ENCODE measurements at places on chromosomes 5 and 9.

DNA sequence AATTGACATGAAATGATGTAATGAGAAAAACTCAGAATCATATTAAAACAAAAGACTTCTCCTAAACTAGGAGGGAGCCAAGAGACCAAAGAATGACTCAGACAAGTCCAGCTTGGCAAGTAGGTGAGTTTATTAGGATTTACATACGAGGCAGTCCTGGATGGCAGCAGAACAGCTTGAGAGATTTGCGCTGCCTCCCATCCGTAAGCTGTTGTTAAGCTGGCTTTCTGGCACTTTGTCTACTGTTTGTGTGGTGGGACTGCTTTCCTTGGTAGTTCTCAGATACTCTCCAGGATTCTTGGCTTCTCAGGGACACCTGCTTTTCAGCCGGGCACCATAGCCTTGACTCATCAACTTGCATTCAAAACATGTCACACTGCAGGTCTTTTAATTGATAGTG is 57.6 kb downstream of the COX7C start:
- DNase-seq: no peak

DNA sequence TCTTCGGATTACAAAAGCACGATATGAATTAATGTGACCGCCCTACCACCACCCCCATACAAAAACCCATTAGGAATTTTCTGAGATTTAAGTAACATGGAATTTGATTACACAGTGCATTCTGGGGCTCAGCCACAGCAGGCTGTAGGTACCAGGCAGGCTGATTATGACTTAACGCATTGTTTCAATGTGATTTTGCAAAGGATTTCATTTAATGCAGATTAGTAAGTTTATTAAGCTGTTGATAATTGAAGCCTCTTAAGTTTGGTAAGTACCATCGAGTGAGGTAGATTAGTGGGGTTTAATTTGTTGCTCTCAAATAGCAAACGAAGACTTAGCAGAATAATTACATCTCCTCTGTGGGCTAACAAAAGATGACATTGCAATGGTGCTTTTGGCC is 240.1 kb downstream of the TRPM3 start:
- DNase-seq: no peak

- no peak for DNase-seq
Observed at GRCh38 chr9:124660341-124660801, 110.7 kb downstream of the NR6A1 start.

- DNase-seq: no peak
Observed at GRCh38 chr9:130366888-130367550, 77.7 kb upstream of the ASS1 start.

- DNase-seq: no peak
Observed at GRCh38 chr5:137325721-137326120, 173.4 kb downstream of the SPOCK1 start.

GRCh38 chr5:68746643-68747420 is 347.0 kb upstream of the SLC30A5 start:
- no peak for DNase-seq

DNA sequence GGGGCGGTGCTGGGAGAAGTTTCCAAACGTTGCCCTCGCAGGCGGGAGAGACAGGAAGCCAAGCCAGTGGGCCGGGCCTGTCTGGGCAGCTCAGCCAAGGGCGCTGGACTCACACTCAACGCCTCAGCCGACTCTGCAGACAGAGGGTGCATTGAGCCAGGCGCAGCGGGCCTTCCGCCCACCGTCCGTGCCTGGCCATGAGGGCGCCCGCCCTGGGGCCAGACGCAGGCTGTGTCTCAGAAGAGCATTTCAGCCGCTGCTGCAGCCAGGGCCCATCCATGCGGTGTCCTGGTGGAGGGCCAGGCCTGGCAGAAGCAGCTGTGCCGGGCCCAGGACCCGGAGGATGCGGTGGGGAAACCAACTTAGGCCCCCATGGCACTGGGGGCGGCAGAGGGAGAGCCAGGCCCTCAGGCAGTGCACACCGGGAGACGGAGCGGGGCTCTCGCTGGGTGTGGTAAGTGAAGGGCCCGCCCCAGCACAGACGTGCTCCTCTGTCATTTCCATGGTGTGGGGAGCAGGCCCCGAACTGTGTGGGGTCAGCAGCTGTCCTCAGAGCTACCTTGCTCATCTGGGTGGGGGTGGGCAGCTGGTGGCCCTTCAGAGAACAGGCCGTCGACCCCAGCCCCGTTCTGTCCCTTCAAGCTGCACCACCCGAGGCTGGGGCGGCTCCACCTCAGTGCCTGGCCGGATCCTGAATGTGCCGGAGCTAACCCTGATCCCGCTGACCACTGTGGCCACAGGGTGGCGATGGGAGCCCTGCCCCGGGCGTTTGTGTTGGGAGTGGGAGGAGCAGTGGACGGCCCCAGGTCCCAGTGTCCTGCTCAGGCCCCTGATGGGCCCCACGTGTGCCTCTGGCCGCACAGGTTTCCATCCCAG is 18.0 kb downstream of the DNLZ start:
- DNase-seq: no peak

GRCh38 chr5:40492056-40492455 is 187.7 kb upstream of the PTGER4 start:
- DNase-seq: no peak

- no peak for DNase-seq
Observed at GRCh38 chr9:89256642-89257041, 54.4 kb upstream of the CKS2 start.

Data from cortex of kidney (tissue), 1 donor.